ENCODE measurements at places on chromosomes 3 and 15.

- DNase-seq: no peak
These were observed 54.7 kb downstream of the FAM98B start for GRCh38 chr15:38508647-38509046.

DNA sequence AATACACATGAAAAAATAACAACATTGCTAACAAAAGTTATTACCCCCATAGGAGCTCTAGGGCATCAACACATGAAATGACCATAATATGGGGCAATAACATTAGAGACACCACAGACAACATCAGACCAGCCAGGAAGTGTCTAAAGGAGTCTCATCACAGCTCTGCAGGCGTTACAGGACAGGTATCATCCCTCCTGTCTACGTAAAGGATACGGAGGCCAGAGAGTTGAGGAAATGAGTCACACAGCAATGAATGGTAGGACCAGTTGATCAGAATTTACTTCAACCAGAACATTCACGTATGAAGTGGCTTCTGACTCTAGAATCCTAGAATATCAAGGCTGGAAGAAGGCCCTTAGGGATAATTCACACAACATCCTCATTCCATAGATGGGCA, 1.8 kb downstream of the NME9 start:
- no peak for DNase-seq

- DNase-seq: no peak
These were observed 227.7 kb upstream of the SOX2 start for GRCh38 chr3:181484026-181484425.

- no peak for DNase-seq
These were observed 90.8 kb upstream of the PFN2 start for GRCh38 chr3:150061288-150062024.

GRCh38 chr3:120497818-120498217, 47.0 kb upstream of the FSTL1 start:
- no peak for DNase-seq

GRCh38 chr3:21142949-21143348, 608.1 kb downstream of the ZNF385D start:
- no peak for DNase-seq

- DNase-seq: no peak
These were observed 27.7 kb downstream of the AQR start for GRCh38 chr15:34941831-34942230.

DNA sequence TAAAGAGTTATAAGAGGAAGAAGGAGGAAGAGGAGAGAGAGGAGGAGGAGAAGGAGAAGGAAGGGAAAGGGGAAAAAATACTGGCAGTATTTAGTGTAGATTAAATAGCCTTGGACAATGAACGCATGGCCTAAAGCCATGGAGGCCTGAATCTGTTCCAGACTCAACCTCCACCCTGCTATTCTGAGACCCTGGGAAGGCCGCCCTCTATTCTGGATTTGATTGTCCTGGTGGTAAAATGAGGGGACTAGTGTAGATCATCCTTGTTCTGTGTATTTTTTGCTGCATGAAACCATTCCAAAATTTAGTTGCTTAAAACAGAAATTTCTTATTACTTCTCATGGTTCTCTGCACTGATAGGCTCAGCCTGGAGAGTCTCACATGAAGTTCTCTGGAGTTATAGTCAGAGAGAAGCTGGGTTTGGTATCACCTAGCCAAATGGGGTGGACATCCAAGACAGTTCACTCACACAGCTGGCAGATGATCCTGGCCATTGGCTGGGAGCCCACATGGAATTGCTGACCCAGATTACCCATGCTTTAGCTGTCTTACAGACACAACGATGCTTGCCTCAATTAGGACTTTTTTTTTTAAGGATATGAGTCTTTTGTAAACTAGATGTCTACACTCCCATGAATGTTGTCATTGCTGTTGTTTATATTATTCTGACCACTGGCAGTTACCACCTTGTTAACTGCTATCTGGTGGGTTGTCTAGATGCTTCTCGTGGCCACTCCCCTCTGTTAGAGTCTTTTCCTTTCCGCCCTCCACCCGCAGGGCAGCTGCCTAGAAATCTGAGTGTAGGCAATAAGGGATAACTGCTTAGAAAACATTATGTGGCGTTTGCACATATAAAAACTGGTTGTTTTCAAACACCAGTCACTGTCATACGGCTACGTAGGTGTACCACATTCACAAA, 149.9 kb downstream of the SST start:
- no peak for DNase-seq

- DNase-seq: no peak
These were observed 333.5 kb downstream of the FOXP1 start for GRCh38 chr3:71250026-71250425.

- DNase-seq: no peak
These were observed 1331.2 kb upstream of the GBE1 start for GRCh38 chr3:83092521-83093221.

- no peak for DNase-seq
These were observed 50.0 kb downstream of the RASGRP1 start for GRCh38 chr15:38514601-38515000.

DNA sequence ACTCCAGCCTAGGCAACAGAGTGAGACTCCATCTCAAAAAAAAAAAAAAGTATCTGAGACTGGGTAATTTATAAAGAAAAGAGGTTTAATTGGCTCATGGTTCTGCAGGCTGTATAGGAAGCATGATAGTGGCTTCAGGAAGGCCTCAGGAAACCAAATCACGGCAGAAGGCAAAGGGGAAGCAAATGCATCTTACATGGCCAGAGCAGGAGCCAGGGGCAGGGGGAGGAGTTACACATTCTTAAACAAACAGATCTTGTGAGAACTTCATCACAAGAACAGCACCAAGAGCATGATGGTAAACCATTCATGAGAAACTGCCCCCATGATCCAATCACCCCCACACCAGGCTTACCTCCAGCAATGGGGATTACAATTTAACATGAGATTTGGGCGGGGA, 37.2 kb downstream of the ACAP2 start:
- DNase-seq: no peak

DNA sequence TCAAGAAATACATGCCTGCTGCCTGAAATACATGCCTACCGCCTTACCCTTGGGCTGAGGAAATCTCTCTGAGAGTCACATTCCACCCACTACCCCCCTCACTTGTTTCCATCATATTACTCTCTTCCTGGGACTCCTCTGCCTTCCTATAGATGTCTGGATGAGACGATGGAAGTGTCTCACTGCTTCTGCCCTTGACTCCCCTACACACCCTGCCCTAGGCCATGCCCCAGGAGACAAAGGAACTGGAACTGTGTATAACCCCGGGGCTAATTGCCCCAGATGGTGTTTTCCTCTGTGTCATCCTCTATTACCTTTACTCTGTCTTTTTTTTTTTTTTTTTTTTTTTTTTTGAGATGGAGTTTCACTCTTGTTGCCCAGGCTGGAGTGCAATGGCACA, 102.0 kb downstream of the GTPBP8 start:
- DNase-seq: no peak

- DNase-seq: no peak
These were observed 156.8 kb upstream of the CDIN1 start for GRCh38 chr15:36422631-36423030.

- peak; percentile 15 for DNase-seq
These were observed 609 bp downstream of the GOLGA8A start for GRCh38 chr15:34436956-34437442.

DNA sequence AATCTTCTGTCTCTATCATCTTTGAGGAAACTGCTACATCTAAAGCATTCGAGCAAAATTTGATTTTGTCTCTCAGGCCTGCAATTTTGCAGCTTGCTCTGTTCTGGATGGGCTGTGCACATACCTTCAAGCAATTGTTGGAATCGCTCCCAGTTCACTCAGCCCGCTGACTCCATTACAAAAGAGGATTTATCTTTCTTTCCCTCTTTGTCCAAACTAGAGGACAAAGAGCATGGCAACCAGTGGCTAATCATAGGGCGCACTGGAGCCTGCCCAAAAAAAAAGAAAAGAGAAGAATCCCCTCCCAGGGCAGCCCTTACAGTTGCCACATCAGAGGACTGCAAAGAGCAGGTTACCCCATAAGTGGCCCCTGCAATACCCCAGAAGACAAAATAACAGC, 49.0 kb upstream of the DUT start:
- DNase-seq: peak; percentile 72

GRCh38 chr3:45153658-45154437, 7.7 kb upstream of the CDCP1 start:
- no peak for DNase-seq

GRCh38 chr15:90872486-90873184, 4.2 kb downstream of the FURIN start:
- peak; percentile 43 for DNase-seq

- DNase-seq: no peak
These were observed 28.9 kb downstream of the CFAP91 start for GRCh38 chr3:119731560-119732343.

DNA sequence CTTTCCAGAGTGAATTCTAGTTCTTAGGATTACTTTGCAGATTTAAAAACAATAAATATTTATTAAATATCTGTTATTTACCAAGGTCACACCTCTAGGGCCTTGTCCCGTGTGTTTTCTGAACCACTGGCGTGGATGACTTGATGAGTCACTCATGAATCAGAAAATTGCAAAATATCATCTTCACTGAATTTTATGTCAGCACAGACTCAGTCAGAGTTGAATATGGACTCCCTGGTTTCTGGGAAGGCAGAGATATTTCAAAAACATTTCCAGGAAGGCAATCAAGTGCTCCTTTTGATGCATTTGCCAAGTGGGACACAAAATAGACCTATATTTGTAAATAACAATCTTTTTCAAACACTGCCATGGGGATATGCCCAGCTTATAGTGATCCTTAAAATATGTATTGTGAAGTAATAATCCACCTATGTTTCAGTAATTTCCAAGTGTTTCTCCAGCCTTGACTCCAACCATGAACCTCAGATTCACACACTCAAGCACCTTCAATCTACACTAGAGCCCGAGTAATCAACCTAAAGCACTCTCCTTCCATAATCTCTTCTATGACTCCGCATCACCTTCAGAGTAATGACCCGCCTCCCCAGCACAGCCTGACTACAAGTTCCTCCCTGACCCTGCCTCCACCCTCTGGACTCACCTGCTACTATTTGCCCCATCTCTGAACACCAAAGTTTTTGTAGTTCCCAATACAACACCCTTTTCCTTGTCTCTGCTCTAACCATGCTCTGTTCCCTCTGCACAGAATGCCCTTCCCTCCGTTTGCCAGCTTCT, 24.3 kb downstream of the DPH3 start:
- DNase-seq: no peak

GRCh38 chr3:27253831-27254230, 115.4 kb downstream of the NEK10 start:
- peak; percentile 60 for DNase-seq

DNA sequence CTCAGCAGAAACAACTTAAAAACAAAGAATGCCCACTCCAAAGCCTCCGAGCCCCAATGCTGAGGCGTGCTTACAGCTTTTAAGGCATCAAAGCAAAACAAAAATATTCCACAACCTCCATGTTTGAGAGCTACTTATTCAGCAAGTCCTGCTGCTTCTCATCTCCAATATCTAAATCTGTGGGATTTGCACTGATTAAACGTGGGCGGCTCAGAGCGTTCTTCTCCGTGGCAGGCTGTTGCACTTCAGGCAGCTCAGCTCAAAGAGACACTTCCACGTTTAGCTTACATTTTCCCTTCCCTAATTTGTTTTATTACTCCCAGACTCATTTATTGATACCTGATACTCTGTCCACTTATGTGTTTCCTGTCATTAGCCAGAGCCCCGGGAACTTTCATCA, 282.6 kb upstream of the MCTP2 start:
- no peak for DNase-seq

GRCh38 chr15:46304321-46304720, 669.5 kb downstream of the SQOR start:
- DNase-seq: peak; percentile 16

GRCh38 chr15:67077641-67078215, 12.3 kb downstream of the SMAD3 start:
- no peak for DNase-seq

GRCh38 chr3:105729667-105730066, 139.1 kb downstream of the CBLB start:
- DNase-seq: no peak

GRCh38 chr3:1576047-1576446, 483.2 kb downstream of the CNTN6 start:
- DNase-seq: no peak

- no peak for DNase-seq
These were observed 172.5 kb downstream of the MTHFS start for GRCh38 chr15:79724312-79724711.

GRCh38 chr3:50600141-50600753, 11.3 kb downstream of the CISH start:
- DNase-seq: no peak

DNA sequence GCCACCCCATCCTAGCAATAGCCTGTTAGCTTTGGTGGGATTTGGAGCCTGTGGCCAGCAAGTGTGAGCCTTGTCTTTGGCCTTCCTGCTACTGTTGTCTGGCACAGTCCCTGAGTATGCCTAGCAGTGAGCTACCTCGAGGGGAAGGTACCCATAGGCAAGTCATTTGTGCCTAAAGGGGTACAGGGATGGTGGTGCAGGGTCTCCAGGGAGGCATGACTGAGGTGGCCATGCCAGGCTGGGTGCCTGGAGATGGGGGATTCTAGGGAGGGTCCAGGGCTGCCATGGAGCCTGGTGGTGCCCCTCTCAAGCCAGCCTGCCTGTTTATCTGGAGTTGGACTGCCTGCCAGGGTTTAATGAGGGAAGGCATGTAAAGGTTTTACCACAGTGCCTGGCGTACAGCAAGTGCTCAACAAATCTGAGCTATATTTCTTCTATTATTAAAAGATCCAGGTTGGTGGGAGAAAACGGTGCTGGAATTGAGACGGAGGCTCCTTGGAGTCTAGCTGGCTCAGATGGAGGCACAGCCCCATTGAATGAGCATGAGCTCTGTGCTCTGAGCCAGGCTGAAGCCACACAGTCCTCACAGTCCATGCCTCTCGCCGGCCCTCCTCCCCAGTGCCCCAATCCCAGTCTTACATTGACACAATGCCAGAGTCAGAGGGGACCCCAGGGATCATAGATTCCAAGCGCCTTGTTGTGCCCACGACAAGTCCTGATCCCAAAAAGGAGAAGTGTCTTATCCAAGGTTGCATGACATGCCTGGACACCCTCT, 76.2 kb downstream of the CORO2B start:
- peak; percentile 10 for DNase-seq

- DNase-seq: no peak
These were observed 48.4 kb downstream of the IDH2 start for GRCh38 chr15:90053685-90054466.

GRCh38 chr3:37256447-37256846, 82.1 kb upstream of the LRRFIP2 start:
- no peak for DNase-seq

DNA sequence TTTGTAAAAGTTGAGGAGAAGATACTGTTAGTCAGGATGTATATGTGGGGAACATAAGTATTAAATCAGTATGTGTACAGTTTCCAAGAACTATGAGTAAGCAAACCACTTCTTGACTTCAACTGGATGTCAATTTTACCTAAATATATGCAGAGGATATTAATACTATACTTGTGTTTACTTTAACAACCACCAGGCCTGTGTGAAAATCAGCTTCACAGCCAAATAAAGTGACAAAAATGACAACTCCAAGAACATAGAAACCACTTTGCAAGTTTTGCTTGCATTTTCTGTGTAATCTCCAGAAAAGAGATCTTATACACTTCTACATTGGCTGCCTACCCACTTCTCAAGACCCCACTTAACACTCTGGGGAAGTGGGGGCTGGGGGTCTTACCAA, 293.3 kb upstream of the RORA start:
- DNase-seq: no peak

GRCh38 chr15:73889762-73890124, 16.4 kb downstream of the TBC1D21 start:
- no peak for DNase-seq

- no peak for DNase-seq
These were observed 3.0 kb downstream of the KNL1 start for GRCh38 chr15:40597024-40597423.
